ENCODE measurements at places on chromosomes 13 and 19.
A peak's percentile ranks its signal among the peaks of the same experiment; 100 is the strongest.

DNA sequence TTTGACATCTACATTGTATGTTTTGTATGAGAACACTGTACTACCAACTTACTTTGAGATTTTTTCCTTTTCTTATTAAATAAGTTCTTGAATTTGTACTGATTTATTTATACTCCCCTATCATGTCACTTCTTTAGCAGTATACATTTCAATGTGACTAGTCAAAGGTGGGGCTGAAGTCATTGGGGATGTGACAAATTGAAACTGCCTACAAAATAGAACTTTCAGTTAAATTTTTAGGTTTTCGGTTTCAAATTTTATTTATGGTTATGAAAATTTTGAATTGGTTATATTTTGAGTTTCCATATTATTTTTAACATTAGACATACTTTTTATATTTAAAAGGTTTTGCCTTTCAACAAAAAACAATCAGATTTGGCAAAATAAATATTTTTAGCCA is 221.6 kb downstream of the NBEA start:
- DNase-seq = no peak

DNA sequence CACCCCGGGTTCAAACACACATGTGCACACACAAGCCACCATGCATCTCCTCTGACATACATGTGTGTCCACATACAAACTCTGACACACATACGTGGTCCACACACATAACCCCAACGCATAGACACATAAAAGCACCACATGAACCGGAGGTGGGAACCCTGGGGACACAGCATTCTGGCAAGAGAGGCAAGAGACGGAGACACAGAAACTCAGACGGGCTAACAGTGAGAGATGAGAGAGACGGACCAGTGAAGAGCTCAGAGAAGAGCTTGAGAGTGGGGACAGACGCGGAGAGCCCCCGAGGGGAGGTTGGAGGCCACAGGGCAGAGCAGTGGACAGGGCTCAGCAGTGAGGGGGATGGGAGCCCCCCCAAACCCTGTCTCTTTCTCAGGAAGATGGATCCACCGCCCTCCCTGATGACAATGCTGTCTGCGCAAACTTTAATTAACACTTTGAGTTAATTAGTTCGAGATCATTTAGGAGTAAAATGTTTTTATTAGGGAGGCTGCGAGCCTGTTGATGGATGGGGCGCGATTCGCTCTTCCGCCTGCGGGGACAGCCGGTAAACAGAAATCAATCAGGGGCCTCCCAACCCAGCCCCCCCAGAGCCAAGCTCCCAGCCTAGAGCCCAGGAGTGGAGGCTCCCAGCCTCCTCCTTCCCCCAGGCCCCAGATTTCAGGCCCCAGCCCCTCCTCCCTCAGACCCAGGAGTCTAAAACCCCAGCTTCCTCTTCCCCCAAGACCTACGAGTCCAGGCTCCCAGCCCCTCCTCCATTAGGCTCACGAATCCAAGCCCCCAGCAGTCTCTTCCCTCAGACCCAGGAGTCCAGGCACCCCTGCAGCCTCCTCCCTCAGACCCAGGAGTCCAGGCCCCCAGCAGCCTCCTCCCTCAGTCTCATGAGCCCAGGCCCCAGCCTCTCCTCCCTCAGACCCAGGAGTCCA is 9.5 kb upstream of the ERFL start:
- DNase-seq = no peak

GRCh38 chr13:104650431-104650830 is 1584.2 kb upstream of the SLC10A2 start:
- no peak for DNase-seq

- DNase-seq = peak; percentile 85
These were observed 20.7 kb upstream of the HMGB1 start for GRCh38 chr13:30486230-30487074.

- no peak for DNase-seq
These were observed 36.1 kb downstream of the TNFSF13B start for GRCh38 chr13:108305655-108306054.
